Fibroblast of skin of right biceps (primary cell): ENCODE measurements at places on chromosomes 13 and 19.

GRCh38 chr13:73451221-73452029 is 392.6 kb downstream of the KLF5 start:
- DNase-seq: no peak

DNA sequence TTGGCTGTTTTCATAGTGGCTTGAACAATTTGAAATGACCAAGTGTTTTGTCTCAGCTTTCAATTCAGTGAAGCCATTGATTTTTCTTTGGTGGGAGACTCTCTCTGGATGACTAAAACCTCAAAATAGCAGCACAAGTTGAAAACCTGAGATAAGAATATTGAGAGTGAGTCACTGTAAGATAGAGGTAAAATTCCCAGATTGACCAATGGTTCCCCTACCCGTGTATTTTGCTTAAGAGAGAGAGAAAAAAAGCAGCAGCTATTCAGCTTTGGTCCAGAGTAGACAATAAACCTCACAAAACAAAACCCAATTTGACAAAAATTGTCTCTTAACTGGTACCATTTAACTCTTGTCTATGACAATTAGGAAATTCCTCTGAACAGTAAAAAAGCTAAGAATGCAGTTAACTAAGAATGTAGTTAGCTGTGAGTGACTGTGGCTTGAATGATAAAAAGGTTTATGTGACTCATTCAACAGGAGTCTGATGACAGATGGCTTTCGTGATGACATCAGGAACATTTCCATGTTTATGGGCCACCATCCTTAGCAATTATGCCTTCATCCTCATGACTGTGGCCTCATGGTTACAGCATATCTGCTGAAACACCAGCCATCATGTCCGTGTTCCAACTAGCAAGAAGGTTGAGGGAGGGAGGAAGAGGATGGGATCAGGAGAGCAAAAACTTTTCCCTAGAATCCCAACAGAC is 356.9 kb downstream of the NDFIP2 start:
- DNase-seq: peak; percentile 76

- DNase-seq: no peak
These were observed 55.8 kb upstream of the ATP12A start for GRCh38 chr13:24624363-24624762.

- DNase-seq: no peak
These were observed 84.8 kb downstream of the SLC25A15 start for GRCh38 chr13:40874138-40874779.

DNA sequence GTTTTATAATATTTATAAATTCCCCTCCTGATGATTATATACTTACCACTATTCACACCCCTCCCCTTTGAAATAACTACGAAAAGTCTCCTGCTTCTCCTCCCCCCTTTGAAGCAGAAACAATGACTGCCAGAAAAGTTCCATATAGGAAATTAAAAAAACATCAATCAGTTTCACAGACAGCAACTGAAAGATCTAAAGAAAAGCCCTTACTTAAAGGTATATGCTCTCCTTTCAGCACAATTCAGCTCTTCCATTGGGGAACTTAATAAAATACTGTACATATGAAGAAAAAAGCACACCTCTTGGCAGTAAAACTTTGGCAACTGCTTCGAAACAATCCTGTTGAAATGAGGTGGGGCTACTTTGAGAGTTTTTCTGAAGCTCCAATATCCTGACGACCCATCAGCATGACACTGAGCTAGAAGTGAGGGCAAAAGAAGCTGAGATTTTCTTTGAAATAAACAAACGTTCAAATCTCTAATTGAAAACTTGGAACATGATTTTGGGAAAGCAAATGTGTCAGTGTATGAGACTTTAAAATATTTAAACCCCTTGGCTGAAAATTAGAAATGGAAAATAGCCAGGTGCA is 147.6 kb upstream of the RXFP2 start:
- no peak for DNase-seq

GRCh38 chr19:3304871-3305423 is 61.4 kb upstream of the NFIC start:
- DNase-seq: peak; percentile 59
